Fibroblast of the conjunctiva (primary cell): ENCODE measurements at places on chromosomes 3 and 15.

DNA sequence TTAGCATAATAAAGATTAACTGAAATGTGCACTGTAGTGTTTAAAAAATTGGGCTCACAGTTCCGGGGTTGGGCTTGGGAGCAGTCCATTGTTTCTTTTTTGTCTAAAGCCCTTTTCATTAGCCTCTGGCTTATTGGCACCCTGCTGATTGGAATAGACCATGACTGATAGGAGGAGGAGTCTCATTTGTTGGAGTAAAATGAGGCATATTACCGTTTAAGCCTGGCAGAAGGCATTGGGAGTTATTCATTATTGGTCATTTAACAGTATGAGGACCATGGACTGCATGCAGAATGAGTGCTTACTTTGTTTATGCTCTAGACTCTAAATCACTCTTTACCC, 139.0 kb upstream of the CGNL1 start:
- DNase-seq: no peak

DNA sequence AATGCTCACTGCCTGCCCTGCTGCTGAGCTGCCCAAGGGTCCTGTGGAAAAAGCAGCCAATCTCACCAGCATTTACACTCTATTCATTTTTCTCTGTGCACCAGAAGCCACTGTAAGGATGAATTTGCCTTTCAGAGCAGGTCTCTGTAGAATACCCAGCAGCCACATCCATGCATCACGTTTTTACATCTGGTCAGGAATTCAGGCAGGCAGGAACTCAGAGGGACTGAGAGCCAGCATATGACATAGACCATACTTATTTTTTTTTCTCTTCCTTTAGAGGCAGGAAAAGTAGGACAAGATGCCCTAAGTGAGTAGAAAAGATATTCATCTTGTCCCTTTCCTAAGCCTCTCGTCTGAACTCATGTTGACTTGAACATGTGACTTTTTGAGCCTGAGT, 292.7 kb downstream of the EPHB1 start:
- no peak for DNase-seq

DNA sequence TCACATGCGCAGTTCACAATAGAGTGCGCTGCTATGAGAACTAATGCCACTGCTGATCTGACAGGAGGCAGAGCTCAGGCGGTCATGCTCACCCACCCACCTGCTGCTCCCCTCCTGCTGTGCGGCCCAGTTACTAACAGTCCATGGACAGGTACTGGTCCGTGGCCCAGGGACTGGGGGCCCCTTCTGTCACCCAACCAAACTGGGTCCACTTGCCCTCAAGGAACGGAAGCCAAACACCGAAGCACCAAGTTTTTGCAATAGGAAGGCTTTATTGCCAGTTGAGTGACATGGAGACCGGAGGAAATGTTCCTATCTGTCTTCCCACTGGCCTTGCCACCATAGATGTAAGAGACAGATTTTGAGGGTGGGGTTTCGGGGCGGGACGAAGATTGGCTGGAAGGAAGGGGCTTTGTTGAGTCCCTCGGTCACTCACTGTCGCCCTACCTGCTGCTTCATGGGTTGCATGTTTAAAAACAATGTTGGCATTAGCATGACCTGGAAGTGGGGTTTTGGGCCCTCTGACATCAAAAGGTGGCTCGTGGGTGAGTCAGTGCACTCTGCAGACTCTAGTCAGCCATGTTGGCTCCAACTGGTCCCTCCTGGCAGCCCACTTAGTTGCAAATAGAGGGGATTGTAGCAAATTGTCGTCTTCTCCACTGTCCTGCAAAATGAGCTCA, 141.0 kb downstream of the TJP1 start:
- DNase-seq: no peak

DNA sequence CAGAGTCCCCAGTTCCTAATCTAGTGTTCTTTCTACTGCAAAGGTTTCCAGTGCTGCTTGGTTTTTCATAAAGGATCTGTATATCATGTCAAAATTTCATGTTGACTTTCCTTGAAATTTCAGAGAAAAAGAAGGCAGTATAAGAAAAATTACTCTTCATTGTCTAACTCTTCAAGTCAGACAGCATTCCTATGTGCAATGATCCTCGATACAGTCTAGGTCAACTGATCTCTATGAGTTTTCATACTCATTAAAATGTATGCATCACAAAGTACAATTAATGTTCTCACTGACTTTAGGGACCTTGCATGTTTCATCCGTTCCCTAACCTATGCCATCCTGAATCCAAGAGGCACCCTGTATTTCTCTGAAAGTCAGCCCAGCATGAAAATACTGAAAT, 317.3 kb downstream of the ZBTB20 start:
- DNase-seq: no peak

DNA sequence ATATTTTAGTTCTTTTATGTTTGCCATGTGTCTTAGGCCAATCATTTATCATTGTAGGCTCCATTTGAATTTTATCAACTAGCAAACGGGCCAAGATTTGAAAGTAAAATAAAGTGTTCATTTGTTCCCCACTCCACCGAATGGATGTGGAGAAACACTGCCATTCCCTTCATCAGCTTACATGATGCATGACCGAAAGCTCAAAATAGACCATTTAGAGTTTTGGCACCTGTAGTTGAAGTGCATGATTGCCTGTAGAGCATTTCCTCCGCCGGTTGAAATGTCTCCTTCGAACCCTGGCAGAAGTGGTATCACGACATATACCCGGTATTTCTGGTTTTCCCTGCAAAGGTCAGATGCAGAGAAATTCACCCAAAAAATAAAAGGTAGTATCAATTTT, 165.6 kb downstream of the PLD1 start:
- no peak for DNase-seq

GRCh38 chr15:42832576-42832975, 88.0 kb downstream of the TTBK2 start:
- DNase-seq: peak; percentile 55

DNA sequence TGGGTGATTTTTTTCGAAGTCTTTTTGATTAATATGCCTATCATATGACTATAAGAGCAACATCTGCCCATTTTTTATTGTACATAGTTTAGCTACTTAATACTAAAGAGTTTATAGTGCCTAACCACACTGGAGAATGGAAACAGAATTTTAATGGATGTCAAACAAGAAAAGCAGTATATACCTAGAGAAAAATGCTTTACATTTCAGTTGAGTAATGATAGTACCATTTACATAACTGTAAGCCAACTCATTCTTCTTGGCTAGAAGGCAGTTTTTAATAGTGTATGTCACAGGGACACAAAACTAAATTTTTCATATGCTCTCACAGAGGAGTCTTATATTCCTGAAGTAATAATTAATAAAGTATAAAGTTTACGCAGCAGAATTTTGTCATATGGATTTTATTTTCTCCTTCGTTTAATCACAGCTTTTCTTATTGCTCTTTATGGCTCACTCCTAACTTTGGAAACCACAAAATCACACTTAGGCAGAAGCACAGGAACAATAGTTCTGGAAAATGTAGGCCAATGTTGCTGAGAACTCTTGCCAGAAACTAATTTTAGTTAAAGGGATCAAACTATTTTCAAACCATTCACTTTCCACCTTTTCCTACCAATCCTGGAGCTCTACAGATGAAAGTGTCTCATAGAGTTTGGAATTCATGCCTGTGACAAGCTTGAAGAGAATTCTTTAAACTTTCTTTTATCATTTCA, 243.6 kb downstream of the ZIC1 start:
- no peak for DNase-seq

DNA sequence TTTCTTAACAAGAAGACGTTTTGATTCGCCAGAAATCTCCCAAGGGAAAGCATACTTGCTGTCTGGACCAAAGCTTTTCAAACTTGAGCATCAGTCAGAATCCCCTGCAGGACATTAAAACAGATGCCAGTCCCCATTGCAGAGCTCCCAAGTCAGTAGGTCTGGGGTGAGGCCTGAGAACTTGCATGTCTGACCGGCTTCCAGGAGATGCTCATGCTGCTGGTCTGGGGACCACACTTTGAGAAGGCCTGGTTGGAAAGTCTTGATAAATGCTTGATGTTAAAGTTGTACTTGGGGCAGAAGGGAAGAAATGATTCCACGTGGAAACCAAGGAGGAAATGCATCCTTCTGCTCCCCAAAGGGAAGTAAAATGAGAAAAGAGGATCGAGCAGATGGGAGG, 24.3 kb upstream of the CAV3 start:
- DNase-seq: no peak

DNA sequence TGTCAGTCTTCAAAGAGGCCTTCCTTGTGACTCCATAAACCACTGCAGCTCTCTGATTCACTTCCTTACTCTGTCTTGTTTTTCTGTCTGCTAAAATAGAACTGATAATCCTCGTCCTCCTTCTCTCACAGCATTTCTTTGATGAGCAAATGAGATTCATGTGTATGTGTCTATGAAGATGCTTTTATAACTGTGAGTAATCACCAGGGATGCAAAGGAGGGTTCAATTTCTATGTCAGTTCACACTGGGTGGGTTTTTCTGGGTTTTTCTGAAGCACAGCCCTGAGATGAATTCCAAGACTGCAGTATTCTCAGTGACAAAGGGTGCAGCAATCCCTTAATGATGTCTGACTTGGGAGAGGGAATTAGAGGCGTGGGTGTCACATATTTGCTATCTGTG, 746.6 kb upstream of the CFAP20DC start:
- DNase-seq: no peak

DNA sequence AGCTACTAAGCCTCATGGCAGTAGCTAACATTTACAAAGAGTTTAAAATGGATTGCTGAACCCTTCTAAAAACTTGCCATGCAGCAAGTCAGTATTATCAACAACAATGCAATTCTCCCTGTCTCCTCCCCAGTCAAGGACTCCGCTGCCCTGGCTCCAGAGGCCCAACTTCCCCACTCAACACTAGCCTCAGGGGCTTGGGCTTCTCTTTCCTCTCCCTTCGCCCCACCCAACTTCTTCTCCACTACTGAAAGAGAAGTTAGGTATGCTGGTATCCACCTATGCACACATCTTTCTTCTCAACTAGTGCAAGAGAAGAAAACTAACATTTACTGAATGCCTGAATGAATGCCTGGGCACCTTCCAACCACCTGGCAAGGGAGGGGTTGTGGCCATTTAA, 30.7 kb downstream of the TLE3 start:
- DNase-seq: no peak

DNA sequence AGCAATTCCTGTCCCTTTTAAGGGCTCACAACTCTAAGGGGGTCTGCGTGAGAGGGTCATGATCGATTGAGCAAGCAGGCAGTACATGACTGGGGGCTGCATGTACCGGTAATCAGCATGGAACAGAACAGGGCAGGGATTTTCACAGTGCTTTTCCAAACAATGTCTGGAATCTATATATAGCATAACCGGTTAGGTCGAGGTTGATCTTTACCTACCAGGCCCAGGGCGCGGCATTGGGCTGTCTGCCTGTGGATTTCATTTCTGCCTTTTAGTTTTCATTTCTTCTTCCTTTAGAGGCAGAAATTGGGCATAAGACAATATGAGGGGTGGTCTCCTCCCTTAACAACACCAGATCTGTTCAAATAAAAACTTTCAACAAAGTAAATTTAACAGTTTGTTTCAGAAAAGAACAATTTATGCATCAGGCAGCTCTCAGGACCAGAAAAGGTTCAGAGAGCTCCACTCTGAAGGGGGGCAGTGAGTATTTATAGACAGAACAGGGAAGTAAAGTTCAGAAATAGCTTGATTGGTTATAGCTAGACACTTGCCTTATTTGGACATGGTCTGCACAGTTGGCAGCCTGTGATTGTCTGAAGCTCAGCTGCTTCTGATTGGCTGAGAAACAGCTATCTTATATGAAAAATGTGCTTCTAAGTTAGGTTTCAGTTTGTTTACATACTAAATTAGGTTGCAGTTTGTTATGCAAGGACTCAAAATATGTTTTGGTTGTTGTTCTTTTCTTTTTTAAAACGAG, 17.2 kb upstream of the B4GALT4 start:
- no peak for DNase-seq

DNA sequence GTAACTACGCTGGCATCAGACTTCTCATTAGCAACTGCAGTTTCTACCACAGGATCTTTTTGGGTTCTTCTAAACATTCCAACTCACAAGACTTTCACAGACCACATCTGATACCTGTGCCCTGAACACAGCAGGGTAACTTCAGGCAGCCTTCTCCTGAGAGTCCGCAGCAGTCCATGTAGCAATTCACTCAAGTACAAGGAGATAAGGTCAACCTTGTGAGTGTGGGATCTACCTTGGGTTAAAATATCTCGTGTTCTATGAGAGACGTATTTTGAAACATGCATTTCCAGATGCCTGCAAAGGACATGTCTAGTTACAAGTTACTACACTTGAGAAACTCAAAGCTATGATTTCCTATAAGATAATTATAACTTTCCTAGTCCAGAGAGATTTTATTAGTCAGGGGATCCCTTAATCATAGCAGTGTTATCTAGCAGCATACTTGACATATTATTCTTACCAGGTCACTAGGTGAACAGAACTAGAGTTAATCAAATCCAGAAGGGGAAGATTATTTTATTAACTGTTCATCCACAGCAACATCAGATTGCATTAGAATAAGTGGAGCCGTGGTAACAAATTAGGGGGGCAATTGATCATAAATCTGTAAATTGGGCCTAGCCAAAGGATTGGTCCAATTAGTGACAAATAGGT, 66.4 kb downstream of the ASTE1 start:
- DNase-seq: no peak

DNA sequence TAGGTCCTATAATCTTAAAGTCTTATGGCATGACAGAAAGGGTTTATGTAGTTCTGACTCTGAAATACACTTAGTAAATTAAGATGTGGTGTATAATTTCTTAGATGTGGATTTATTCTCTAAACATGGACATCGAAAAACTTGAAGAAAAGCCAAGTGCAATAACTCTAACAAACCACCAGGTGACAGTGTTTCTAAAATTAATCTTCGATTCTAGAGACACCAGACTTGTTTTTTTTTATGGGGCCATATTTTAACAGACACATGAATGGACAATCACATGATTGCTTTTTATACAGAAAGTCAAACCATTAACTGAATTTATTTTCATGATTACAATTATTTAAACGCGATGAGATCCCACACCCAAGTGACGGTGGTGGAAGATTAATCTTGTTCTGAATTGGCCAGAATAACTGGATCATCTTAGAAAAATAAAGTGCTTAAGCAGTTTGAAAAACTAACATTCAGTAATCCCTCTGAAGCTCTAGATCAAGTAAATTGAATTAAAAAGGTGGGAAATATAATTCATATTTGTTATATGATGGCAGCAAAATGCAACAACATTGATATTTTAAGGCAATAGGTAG, 305.1 kb downstream of the LSAMP start:
- peak; percentile 10 for DNase-seq

DNA sequence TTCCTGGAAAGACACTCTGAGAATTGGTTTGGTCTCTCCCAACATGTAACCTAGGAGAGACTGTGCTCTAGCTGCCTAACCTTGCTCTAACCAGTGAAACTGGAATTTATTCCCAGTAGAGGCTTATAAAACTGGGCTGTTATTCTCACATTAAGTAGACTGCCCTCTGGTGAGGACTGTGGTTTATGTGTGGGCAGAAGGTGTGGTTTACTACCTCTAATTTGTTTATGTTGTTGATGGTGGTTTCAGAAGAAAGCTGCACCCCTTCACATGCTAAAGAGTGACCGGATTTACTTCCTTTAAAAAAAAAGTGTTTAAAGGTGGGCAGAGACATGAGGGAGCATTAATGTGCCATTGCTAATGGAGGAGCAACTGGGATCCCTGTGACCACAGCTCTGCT, 273.2 kb downstream of the MECOM start:
- DNase-seq: no peak

DNA sequence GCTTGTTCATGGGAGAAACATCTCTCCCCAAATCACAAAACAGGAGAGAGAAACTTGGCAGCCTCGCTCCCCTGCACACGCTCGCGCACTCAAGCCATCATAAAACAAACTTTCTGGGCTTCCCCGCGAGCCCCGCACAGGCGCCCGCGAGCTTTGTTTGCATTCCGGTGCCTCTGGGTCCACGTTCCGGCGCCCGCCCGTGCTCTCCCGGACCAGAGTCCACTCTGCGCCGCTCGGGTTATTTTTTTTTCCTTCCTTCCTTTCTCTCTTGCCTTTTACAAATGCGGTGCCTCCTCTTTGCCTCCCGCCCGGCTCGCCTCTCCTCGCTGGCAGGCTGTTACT, 363 bp downstream of the MAGI1 start:
- DNase-seq: no peak
